ENCODE measurements at places on chromosomes 1 and 21.

DNA sequence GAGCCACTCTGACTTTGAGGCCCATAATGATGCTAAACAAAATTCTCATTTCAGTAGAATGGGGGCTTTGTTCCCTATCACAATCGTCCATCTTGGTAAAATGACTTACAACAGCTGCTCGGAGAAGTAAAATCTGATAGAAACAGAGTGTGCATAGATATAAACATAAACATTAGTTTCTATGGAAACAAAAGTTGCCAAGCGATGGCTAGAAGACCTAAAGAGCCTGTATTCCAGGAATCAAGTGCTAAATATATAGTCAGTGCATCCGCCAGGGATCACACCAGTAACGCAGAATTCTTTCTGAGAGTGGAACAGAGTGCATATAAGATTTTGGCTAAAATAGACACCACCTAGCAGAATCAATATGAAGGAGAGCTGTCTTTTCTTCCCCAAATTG lies 91.2 kb upstream of the KAZN start:
- no peaks in the 10 kb centered on the region for H3K36me3 ChIP-seq
- no peak overlapping the region for H3K4me3 ChIP-seq
- H3K4me1 ChIP-seq, result no peaks in the 10 kb centered on the region
- DNase-seq, result no peak
- no peak overlapping the region for H3K27ac ChIP-seq
- peaks cover 34% of the 10 kb centered on the region for H3K27me3 ChIP-seq

GRCh38 chr21:27189870-27190269 lies 223.0 kb upstream of the ADAMTS5 start:
- no peak overlapping the region for H3K4me3 ChIP-seq
- no peaks in the 10 kb centered on the region for H3K27me3 ChIP-seq
- H3K36me3 ChIP-seq, result no peaks in the 10 kb centered on the region
- no peaks in the 10 kb centered on the region for H3K4me1 ChIP-seq
- no peak for DNase-seq
- H3K27ac ChIP-seq, result no peak overlapping the region

DNA sequence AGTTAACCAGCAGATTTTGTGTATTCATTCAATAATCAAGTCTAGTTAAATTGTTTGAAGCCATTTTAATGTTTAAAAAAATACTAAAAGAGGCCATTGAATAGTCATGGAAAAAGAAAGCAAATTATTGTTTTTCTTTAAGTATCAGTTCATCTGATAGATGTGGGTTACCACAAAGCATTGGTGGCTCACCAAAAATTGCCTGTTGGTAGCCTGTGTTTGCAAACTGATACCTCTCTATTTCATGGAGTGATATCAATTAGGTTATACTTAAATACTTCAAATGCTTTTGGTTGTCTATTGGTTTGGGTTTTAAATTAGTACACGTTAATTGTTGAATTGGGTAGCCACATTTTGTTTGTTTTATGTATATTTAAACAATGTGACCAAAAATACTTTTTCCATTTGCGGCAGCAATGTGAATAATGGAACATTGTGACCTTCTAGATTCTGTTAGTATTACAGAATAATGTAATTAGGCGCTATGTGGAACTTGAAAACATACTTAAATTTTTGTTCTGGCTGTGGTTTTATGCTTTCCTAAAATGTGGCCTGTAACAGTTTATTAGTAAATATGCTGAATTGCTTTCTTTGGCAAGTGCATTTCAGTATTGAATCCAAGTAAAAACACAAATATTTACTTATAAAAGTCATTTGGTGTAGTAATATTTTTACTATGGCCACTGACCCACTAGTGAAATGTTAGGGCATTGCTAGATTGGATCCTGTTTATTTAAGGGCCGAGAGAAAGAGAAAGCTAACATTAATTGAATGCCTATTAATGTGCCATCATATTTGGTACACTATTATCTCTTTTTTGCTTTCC lies 37.1 kb upstream of the NBL1 start:
- peak overlapping the region; percentile 59 for H3K27ac ChIP-seq
- H3K36me3 ChIP-seq, result peaks cover 11% of the 10 kb centered on the region
- no peak for DNase-seq
- H3K4me1 ChIP-seq, result peaks cover 55% of the 10 kb centered on the region

GRCh38 chr1:53316766-53317581 lies 10.9 kb downstream of the LRP8 start:
- DNase-seq, result no peak
- peaks cover 3% of the 10 kb centered on the region for H3K36me3 ChIP-seq
- no peak overlapping the region for H3K4me3 ChIP-seq
- peaks cover under 1% of the 10 kb centered on the region for H3K4me1 ChIP-seq
- H3K27ac ChIP-seq, result no peak overlapping the region
- no peaks in the 10 kb centered on the region for H3K27me3 ChIP-seq

DNA sequence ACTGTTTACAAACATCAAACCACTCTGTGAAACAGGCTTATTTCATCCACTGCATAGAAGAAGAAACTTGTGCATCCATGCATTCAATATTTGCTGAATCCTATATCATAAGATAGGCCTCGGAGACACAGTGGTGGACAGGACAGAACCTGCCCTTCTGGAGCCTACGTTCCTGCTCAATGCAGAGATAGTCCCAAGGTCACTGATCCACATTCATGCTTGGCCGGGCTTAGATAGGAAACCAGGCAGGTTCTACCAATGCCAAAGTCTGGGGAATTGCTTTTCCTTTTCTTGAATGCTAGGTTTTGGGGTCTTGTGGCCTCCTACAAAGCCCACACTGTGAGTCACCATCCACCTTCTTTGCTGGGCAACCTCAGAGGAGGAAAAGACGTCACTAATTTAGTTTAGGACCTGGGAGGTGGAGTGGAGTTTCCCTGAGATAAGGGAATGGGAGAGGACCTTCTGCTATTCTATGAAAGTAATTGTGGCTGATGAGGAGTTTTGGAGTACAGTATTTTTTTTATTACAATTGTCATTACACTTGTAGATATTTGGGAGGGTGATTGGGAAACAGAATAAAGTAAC lies 99.7 kb upstream of the CD34 start:
- no peak overlapping the region for H3K4me3 ChIP-seq
- no peaks in the 10 kb centered on the region for H3K36me3 ChIP-seq
- H3K27ac ChIP-seq, result no peak overlapping the region
- DNase-seq, result no peak

Measured in central memory CD8-positive, alpha-beta T cell (primary cell).